ENCODE measurements at places on chromosomes 3 and 15.

GRCh38 chr15:62416526-62416925, 251.4 kb upstream of the C2CD4B start:
- DNase-seq: no peak

DNA sequence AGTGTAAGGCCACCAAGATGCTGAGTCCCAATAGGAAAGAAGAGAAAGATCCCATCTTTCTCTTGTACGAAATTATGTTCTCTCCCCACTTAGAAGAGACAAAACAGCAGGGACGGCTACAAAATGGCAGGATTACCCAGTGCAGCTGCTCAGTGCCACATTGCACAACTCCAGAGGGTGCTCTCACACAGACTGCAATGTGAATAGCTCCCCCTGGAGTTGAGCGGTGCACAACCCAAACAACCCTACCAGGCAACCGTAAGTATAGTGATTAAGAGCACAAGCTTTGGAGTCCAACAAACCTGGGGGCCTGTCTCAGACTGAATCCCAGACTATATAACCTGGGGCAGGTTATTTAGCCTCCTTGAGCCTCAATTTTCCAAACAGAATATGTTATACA, 3.1 kb upstream of the BHLHE40 start:
- DNase-seq: no peak

DNA sequence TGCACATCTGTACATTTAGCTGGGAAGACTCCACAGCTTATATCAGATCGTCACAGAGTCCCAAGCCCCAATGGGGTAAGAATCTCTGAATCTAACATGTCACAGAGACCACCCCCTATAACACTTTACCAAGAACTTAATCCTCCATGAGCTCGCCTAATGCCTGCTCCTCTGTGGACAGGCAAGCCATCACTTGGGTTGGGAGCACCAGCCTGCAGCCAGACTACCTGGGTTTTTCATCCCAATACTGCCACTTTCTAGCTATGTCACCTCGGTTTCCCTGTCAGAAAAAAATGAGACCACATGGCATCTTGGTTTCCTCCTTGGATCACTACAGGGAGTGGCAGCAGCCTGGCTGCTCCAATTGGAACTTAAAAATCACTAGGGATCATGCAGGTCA, 277.9 kb upstream of the TLE3 start:
- no peak for DNase-seq

GRCh38 chr3:49924683-49925082, 4.9 kb downstream of the MON1A start:
- no peak for DNase-seq

DNA sequence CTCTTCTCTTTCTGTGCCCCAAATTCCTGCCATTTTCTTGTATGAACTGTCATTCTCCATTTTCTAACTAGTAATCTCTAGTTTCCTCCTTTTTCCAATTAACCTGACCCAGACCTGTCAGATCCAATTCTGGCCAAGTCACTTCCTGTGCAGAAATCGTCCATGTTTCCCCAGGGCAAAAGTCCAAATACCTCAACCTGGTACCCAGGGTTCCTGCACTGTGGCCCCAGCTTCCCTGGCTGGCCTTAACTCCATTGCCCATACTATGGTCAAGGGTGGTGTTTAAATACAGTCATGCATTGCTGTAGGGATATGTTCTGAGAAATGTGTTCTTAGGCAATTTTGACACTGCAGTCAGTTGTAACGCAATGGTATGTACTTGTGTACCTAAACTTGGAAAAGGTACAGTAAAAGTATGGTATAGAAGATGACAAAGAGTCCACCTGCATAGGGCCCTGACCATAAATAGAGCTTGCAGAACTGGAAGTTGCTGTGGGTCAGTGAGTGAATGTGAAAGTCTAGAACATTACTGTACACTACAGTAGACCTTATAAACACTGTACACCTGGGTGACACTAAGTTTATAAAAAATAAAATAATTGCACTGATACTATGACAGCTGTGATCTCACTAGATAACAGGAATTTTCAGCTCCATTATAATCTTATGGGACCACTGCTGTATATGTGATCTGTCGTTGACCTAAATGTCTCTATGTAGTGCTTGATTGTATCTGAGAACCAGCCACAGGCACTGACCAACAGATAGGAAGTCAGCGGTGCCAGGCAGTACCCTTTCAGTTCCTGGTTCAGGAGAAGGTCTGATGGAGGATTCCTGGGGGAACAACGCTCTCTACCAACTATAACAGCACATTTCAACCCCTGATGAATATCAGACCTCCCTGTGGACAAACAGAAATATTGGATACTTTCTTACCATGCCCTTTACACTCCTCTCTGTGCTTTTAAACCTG, 336.1 kb upstream of the PROK2 start:
- DNase-seq: no peak
